Stimulated activated CD4-positive, alpha-beta T cell treated with anti-CD3 and anti-CD28 coated beads, Interleukin-1b, Interleukin-23, amount 100 ng/mL, for 1 hour (primary cell): ENCODE measurements at places on chromosomes 4 and X.

GRCh38 chr4:61468024-61468720, 268.0 kb downstream of the ADGRL3 start:
- DNase-seq: no peak

DNA sequence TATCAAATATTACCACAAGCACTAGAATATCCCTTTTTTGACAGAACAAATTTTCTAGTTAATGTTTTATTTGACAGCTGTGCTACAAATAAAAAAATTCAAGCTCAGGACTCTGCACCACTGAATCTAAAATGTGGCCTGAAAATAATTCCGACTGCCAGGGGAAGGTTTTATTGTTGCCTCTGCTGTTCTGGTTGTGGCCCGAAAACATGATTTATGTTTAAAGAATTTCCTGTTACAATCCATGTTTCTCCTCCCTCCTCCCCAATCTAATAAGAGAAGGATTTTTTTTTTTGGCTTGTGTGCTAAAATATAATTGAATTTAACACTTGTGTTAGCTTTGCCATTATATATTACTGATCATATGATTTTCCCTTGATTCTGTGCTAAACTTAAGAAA, 227.8 kb downstream of the DCLK2 start:
- DNase-seq: no peak

GRCh38 chr4:126396703-126397102, 1081.9 kb downstream of the FAT4 start:
- no peak for DNase-seq

- DNase-seq: no peak
Observed at GRCh38 chrX:116194649-116195048, 24.1 kb downstream of the AGTR2 start.

DNA sequence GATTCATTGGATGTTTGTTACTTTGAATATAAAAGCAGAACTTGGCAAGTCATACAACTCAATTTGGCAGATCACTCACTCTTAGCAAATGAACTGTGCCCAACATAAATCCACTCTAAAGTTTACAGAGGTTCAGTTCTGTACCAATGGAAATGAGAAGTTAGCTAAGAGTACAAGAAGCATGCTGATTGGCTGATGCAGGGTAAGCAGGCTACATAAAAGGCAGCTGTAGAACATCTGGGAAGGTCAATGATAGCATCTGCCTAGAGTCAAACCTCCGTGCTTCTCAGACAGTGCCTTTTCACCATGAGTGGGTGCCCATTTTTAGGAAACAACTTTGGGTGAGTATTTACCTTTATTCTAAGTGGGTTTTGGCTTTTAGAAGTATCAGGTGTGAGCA, at the start of gene TDO2:
TSS of gene TDO2 (plus strand) at position 244 of the 400 bp plus-strand sequence. CDS start at position 307, 63 bp downstream.
- DNase-seq: no peak

- DNase-seq: no peak
Observed at GRCh38 chr4:110617075-110617640, 5.7 kb downstream of the PITX2 start.

DNA sequence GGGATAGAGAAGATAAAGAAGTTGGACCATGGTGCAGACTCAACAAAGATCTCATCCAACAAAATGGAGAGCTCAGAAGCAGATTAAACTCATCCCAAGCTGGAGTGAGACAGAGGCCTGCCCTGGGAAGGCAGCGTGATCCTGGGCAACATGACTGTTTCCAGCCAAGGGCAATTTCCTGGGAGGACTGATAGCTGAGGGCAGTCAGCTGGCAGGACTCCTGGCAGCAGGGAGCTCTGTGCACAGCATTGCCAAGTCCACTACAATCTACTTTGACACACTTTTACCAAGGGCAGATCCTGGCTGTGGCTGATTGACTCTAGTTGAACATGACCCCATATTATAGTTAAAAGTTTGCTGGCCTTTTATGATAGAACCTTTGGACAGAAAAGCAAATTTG, 357.3 kb upstream of the RASGEF1B start:
- no peak for DNase-seq

GRCh38 chr4:124331781-124332180, 380.8 kb downstream of the ANKRD50 start:
- DNase-seq: no peak

DNA sequence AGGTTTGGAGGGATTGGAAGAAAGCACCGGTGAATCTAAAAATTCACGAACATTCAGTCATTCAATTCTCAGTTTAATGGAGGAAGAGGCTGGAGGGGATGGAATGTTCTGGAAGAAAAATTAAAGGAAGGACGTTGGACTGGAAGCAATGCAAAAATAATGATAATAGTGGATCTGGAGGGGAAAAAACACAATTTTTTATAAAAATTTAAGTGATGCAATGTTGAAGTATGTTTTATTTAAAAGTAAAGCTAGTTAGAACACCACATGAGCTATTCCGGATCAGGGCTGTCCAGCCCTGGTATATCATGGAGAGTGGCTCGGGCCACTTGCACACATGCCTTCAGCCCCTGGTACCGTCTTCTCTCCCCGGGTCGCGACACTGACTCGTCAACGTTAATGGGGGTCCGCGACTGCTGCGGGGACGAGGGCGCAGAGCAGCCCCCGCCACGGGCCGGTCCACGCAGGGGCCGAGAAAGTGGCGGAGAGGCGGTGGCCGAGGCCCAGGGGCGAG, 204.6 kb downstream of the TENM3 start:
- no peak for DNase-seq

- DNase-seq: no peak
Observed at GRCh38 chrX:148928811-148929210, 428.4 kb downstream of the AFF2 start.

DNA sequence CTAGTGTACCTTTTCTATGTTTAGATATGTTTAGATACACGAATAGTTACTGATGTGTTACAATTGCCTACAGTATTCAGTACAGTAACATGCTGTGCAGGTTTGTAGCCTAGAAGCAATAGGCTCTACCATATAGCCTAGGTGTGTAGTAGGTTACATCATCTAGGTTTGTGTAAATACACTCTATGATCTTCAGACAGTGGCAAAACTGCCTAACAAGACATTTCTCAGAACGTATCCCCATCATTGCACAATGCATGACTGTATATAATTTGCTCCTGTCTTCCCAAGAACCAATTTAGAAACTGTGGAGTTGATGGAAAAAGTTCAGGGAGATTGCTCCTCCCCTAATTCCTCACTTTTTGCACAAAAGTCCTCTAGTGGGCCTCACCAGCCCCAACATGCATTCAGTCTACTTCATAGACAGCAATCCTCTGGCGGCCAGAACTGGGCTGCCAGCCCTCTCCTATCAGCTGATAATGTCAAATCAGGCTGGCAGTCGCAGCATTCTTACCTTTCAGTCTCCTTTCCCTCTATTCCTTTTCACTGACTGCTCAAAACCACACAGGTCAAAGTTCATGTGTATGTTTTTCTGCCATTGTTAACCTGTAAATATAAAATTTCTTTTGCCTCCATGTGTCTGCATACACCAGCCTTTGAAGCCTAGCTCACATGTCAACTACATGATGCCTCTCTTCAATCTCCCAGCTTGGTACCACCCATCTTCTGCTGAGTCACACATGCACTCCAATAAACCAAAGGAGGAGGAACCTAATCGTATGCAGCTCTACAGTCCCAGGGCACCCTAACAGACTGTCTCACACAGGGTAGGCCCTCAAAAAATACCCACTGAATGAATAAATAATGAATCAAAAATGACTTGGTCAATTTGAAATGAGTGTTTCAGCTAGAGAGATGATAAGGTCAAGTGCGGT, 32.0 kb downstream of the BCLAF3 start:
- DNase-seq: no peak

- DNase-seq: no peak
Observed at GRCh38 chr4:42344309-42344708, 53.0 kb upstream of the SHISA3 start.

DNA sequence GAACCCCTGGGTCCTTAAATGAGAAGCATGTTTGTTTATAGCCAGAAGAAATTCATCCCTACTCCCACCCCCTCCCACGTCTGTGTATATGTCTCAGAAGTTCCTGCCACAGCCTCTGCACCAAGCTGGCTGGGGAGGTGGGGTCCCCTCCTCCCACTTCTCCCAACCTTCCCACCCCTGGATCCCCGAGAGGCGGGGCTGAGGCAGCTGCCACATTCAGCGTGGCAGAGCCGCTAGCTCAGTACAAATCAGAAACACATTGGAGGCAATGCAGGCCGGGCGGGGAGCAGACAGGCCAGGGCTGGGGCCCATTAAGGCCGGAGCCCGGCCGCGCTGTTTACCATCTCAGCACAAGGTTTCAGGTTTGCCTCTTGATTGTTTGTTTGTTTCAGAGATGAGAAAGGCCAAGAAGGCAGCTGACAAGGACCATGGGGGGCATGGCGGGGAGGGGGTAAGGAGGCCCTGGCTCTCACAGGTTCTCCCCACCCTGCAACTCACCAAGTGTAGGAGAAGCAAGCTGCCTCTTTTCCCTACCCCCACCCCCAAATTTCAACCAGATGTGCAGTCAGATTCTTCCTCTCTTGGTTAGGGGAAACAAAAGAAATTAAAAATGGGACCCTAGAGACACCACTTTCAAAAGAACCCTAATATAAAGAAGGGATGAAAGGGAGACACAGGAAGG, 22.3 kb downstream of the PJA1 start:
- no peak for DNase-seq

- DNase-seq: no peak
Observed at GRCh38 chr4:80390178-80390577, 54.6 kb downstream of the CFAP299 start.

GRCh38 chr4:165766976-165767375, 106.1 kb upstream of the TLL1 start:
- no peak for DNase-seq

DNA sequence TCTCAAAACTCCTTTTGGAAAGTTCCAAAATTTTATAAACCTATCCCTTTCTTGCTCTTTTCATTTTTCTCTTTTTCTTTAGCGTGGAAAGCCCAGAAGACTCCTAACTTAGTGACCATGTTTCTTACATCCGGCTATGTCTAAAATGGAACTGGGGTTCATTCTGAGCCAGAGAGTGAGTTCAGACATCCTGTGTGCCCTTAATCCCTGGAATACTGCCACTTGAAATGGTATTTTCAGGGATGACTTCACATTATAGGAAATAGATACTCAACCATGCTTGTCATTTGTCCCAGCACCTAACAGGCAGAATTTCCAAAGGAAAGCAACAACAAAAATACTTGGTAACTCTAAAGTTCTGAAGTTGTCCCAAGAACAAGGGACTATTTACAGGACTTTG, 379.6 kb downstream of the ARHGAP24 start:
- DNase-seq: no peak

DNA sequence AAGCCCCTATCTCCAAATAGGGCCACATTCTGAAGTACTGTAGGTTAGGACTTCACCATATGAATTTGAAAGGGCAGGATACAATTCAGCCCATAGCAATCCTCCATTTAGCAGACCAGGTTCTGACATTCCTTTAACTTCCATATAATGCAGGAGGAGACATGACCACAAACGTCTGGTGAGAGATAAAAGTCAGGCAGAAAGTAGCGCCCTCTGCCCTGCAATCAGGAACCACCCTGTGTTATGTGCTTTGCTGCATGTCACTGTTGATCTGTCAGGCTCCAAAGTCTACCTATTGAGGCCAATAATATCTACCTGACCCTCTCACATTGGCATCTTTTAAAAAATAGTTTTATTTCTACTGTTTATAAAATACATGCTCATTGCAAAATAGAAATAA, 30.2 kb upstream of the SEPSECS start:
- DNase-seq: no peak

DNA sequence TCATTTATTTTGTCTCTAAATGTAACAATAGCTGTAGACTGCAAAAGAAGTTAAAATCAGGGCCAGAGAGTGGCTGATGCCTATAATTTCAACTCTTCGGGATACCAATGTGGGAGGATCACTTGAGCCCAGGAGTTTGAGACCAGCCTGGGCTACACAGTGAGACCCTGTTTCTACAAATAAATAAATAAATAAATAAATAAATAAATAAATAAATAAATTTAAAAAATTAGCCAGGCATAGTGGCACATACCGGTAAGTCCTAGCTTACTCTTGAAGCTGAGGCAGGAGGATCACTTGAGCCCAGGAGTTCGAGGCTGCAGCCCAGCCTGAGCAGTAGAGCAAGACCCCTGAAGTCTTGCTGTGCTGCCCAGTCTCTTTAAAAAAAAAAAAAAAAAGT, 79.1 kb downstream of the WWC2 start:
- DNase-seq: no peak

DNA sequence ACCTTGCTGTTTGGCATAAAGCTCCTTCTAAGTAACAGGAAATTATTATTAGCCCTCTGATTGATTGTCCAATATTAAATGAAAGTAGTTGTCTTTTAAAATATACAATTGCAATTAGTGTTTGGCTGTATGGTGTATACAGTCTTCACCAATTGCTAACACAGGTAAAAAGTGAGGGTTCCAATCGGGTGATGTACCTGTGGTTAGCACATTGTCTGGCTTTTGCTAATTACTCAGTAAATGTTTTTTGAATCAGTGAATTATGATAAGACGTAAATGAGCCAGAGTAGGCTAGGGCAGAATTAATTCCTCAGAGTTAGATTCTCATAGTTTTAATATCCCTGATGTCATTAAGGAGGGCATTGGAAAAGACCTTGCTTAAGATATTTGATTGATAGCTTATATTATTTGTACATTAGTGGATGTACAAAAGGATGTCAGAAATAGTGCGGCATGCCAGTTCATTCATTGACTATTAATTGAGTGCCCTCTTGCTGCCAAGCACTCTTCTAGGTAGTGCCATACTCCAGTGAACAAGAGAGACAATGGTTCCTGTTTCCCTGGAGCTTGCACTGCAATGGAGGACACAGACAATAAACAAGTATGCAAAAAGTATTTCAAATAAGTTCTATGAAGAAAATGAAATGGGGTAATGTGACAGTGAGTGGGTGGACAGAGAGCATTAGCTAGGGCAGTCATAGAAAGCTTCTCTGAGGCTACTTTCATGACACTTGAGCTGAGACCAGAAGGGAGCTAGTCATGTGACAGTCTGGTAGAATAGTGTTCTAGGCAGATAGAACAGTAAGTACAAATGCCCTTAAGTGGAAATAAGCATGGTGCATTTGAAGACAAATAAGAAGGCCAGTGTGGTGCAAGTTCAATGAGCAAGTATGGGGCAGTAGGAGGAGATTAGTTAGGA, 205.9 kb upstream of the CASK start:
- no peak for DNase-seq

- no peak for DNase-seq
Observed at GRCh38 chrX:91079342-91080114, 355.1 kb upstream of the PABPC5 start.

GRCh38 chrX:139738581-139738980, 30.6 kb upstream of the MCF2 start:
- DNase-seq: no peak

- no peak for DNase-seq
Observed at GRCh38 chrX:136652822-136653723, 5.1 kb downstream of the CD40LG start.
